ENCODE measurements at places on chromosomes 5 and 9. TPM values are rescaled to one million over a fixed set of nuclear protein-coding genes. Genes with fewer than 3 reads are reported as not detected.

FCN2 gene
- total RNA-seq, result not detected

CCL27 gene
- total RNA-seq, result not detected

GEMIN5 gene
- total RNA-seq, result 23.2 TPM

SLC6A18 gene
- total RNA-seq, result not detected

TSSK1B gene
- total RNA-seq, result not detected

OLFML2A gene
- total RNA-seq, result 0.73 TPM

ADAMTS13 gene
- total RNA-seq, result 1.9 TPM

RAB3C gene
- 0.47 TPM for total RNA-seq

SLC28A3 gene
- not detected for total RNA-seq

C9orf50 gene
- not detected for total RNA-seq

PCSK1 gene
- not detected for total RNA-seq

All from activated B cell treated with CpG ODN at 0.5 μM for 24 hours (primary cell).